ENCODE measurements at places on chromosomes 3 and 15.
A peak's percentile ranks its signal among the peaks of the same experiment; 100 is the strongest.

- DNase-seq, result no peak
Measured at GRCh38 chr15:87416591-87417257, 839.8 kb downstream of the NTRK3 start.

- DNase-seq, result no peak
Measured at GRCh38 chr15:68554721-68555678, 23.8 kb upstream of the CORO2B start.

GRCh38 chr15:28921336-28921735 lies 35.6 kb downstream of the APBA2 start:
- DNase-seq, result no peak

- DNase-seq, result no peak
Measured at GRCh38 chr3:53186726-53187125, 25.7 kb downstream of the PRKCD start.

GRCh38 chr15:33623010-33623409 lies 312.2 kb downstream of the RYR3 start:
- no peak for DNase-seq

DNA sequence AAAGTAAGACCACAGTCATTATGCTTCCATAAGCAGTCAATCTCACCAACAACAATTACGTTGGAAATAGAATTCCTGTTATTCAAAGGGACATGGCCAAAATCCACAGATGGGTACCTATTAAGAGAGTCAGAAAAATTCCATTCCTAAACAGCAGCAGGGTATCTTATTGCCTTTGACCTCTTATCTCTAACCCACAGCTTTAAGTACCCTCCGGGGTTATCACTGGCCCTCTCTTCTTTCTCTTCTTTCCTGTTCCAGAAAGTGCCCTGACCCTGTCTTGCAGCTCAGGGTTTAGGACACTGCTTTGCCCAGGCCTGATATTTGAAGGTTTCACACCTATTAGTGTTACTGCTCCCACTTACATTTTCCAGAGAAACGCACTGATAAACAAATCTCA lies 428.7 kb downstream of the TBC1D5 start:
- DNase-seq, result no peak

DNA sequence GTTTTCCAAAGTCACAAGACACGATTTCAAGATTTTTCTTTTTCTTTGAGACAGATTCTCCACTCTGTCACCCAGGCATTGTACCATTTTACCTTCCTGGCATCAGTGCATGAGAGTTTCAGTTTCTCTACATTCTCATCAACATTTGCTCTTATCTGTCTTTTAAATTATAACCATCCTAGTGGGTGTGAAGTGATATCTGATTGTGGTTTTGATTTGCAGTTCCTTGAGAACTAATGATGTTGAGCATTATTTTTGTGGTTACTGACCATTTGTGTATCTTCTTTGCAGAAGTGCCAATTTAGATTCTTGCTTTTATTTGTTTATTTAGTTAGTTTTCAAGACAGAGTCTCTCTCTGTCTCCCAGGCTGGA lies 41.2 kb downstream of the ADIPOQ start:
- DNase-seq, result no peak

GRCh38 chr3:10529809-10530208 lies 24.4 kb upstream of the ATP2B2 start:
- DNase-seq, result no peak

GRCh38 chr3:153319705-153320554 lies 157.9 kb downstream of the RAP2B start:
- no peak for DNase-seq

DNA sequence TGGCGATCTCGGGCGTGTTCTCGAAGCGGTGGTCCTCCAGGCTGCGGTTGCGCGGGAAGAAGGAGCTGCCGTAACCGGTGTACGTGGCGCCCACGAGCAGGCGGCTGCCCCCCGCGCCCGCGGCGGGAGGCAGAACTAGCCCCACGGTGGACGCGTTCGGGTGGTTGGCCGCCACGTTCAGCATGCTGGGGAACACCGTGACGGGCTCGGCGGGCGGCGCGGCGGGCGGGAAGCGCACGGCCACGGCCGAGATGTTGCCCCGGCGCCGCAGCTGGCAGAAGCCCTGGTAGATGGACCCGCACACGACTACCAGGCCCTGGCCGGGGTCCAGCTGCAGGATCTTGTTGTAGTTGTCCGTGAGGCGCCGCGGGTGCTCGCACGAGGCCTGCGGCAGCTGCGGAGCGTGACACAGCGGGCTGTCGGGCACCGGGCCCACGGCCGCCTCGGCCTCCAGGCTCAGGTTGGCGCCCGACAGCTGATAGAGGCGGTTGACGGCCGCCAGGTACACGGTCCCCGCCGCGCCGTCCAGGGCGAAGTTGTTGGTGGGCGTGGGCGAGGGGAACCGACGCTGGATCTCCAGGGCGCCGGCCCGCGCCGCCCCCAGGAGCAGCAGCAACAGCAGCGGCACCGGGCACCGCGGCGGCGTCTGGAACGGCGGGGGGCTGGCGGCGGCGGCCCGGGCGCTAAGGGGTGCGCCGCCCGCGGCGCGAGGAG lies 397 bp downstream of the PLXND1 start:
- DNase-seq, result no peak

- no peak for DNase-seq
Measured at GRCh38 chr3:194852831-194853508, 167.3 kb downstream of the FAM43A start.

DNA sequence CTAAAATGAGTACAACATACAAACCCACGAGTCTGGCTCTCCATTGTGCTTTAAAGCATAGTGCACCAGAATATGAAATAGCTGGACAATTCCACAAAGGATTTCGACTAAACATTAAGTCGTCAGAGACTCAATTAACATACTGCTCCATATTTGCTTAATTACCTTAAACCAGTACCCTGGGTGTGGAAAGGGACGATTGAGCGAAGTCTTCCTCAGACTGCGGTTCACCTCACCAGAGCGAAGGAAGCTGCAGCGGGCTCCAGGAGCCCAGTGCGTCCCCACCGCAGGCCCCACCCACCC lies 218 bp upstream of the TRPC1 start:
- DNase-seq, result no peak

- DNase-seq, result no peak
Measured at GRCh38 chr3:177460047-177460446, 262.8 kb upstream of the TBL1XR1 start.

- no peak for DNase-seq
Measured at GRCh38 chr15:36696196-36696595, 116.8 kb downstream of the CDIN1 start.

GRCh38 chr15:36356466-36356865 lies 223.0 kb upstream of the CDIN1 start:
- DNase-seq, result no peak

GRCh38 chr15:57881361-57881760 lies 174.8 kb downstream of the POLR2M start:
- DNase-seq, result no peak

DNA sequence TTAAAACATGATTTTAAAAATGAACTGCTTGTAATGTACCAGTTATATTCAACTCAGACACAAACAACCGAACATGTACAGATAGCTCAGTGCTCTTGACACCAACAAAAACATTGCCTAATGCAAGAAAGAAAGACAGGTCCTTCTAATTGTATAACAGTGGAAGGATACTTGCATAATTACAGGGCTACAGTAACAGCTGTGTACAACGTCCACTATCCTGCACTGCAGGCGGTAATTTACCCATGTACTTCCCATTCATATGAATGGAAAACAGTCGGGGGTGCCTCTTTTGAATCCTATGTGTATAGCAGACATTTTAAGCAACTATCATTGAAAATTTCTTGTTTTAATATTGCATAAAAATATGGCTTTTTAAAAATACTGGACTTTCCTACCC lies 41.1 kb upstream of the PLSCR5 start:
- DNase-seq, result no peak

- DNase-seq, result no peak
Measured at GRCh38 chr15:56232058-56232457, 11.6 kb downstream of the RFX7 start.

DNA sequence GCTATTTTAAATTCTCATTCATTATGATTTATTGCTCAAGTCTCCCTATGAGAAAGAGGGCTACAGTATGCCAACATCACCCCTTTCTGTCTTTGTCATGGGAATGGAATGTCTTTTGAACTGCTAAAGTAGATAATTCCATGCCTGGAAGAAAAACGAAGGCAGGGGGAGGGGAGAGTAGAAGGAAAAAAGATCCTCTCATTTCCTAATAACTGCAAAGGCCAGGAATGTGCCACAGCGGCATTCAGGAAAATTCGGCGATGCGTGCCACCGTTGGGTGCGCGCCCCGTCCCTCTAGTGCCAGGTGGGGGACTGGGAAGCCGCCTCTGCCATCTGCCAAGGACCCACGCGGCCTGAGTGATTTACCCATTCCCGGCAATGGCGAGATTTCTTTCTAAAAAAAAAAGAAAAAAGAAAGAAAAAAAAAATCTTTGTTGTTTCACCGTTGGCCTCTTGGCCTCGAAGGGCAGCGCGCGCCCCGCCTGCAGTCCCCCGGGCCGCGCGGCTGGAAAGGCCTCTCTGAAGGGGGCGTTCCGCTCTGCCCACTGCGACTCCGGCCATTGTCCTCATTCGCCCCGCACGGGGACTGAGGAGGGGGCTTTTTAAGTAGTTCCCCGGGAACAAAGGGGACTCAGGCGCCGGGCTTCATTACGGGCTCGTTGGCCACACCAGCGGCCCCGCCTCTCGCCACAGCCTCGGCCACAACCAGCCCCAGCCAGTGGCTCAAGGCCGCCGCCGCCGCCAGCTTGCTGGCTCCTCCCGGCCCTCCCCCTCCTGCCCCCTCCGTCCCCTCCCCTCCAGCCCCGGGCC lies 54.5 kb downstream of the CPN2 start:
- peak; percentile 52 for DNase-seq

- no peak for DNase-seq
Measured at GRCh38 chr15:66909381-66909890, 156.0 kb upstream of the SMAD3 start.

- DNase-seq, result no peak
Measured at GRCh38 chr3:119781330-119782198, at the start of gene NR1I2. Gene NR1I2 (plus strand): TSS chr3:119782101.

DNA sequence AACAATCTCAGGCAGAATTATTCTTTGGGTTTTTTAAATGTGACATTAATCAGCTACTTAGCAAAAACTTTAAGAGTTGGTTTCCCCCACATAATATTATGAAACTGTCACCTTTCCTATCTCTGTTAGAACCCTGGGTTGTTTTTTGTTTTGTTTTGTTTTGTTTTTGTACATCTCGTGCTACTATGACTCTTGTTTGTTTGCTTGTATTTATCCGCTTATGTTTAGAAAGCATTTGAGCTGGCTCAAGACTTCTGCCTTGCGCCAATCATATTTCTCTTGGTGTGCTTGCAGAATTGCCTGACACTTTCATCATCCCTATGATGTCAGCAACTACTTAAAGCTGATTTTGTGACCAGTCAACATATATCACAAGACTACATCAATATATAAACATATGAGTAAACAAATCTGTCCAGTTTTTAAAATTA lies 116.9 kb downstream of the DCLK3 start:
- no peak for DNase-seq

DNA sequence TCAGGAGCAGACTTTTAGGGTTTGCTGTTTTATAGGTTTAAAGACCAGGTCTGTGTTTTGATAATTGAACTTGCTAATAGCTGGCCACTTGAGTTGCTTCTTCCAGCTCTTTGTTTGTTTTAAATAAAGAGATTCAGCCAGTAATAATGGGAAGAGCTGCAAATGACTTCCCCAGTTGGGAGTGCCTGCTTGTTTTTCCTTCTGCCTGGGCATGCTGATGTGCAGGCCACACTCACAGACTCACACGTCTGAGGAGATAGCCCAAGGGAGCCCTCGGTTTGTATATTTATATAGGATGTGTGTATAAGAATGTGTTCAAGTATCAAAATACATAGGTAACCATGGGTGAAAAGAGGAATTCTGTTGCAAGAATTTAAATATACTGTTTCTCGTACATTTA lies 78.2 kb upstream of the BOC start:
- DNase-seq, result no peak

DNA sequence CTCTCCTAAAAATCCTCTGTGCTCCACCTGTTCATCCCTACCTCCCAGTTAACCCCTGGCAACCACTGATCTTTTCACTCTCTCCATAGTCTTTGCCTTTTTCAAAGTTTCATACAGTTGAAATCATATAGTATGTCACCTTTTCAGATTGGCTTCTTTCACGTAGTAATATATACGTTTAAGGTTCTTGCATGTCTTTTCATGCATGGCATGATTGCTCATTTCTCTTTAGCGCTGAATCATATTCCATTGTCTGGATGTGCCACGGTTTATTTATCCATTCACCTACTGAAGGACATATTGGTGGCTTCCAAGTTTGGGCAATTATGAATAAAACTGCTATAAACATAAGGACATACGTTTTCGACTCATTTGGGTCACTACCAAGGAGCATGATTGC lies 28.7 kb downstream of the GLCE start:
- DNase-seq, result no peak

GRCh38 chr15:75659141-75659771 lies 11.5 kb downstream of the SNX33 start:
- no peak for DNase-seq

GRCh38 chr15:60396958-60397771 lies 621 bp downstream of the ANXA2 start:
- DNase-seq, result peak; percentile 65

DNA sequence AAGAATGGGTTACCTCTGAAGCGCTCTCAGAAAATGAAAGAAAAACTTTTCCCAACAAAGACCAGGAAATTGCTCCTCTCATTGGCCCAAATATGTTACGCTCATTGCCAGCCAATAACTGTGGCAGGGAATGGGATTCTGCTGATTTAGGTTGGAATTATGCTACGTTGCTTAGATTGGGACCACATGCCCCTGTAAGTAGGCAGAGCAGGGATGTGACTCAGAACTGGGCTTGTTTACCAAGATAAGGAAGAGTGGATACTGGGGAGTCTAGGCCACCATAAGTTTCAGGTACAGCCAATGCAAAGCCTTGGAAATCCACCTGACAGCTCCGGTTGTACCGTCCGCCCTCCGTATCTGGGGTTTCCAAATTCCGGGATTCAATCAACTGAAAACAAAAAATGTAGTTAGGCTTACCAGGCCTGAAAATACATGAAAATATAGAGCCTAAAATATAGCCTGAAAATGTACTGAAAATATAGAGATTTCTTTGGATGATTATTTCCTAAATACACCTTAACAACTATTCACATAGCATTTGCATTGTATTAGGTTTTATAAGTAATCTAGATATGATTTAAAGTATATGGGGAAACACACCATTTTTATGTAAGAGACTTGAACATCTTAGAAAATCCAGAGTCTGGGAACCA lies 1.5 kb upstream of the TCF12 start:
- DNase-seq, result no peak

- no peak for DNase-seq
Measured at GRCh38 chr3:88231207-88231606, 81.4 kb downstream of the C3orf38 start.

All from progenitor cell of endocrine pancreas (in vitro differentiated cells).